ENCODE measurements at places on chromosomes 13 and 19. TPM values are rescaled to one million over a fixed set of nuclear protein-coding genes. Genes with fewer than 3 reads are reported as not detected.

DNA sequence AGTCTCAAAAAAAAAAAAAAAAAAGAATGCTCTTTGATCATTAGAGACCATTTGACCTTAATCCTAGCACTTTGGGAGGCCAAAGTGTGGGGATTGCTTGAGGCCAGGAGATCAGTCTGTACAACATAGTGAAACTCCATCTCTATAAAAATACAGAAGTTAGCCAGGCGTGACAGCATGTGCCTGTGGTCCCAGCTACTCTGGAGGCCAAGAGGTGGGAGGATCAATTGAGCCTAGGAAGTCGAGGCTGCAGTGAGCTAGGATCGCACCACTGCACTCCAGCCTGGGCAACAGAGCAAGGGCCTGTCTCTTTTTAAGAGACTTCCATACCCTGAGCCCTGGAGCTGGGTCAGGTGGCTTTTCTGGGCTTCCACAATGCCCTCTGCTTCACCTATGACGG is 11.5 kb upstream of the COLGALT1 start:
- DNase-seq, result no peak

- DNase-seq, result no peak
Measured at GRCh38 chr13:29540334-29540733, 55.2 kb downstream of the SLC7A1 start.

DNA sequence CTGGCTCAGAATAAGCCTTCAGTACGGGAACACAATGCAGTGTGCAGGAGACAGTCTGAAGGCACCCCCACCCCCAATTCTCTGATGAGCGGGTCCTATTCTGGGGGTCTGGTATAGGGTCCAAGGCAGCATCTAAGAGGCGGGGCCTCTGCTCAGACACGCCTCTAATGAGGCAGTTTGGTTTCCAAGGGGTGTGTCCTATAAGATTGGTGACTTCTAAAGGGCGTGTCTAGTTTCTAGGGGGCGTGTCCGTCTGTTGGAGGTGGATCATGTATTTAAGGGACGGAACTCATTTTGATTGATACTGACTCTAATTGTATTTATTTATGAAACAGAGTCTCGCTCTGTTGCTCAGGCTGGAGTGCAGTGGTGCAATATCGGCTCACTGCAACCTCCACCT is 8.7 kb downstream of the FIZ1 start:
- DNase-seq, result no peak

GRCh38 chr19:3057275-3057714 is 5.0 kb downstream of the TLE5 start:
- DNase-seq, result peak; percentile 85

GRCh38 chr13:45207319-45207718 is 6.5 kb upstream of the KCTD4 start:
- DNase-seq, result no peak

DNA sequence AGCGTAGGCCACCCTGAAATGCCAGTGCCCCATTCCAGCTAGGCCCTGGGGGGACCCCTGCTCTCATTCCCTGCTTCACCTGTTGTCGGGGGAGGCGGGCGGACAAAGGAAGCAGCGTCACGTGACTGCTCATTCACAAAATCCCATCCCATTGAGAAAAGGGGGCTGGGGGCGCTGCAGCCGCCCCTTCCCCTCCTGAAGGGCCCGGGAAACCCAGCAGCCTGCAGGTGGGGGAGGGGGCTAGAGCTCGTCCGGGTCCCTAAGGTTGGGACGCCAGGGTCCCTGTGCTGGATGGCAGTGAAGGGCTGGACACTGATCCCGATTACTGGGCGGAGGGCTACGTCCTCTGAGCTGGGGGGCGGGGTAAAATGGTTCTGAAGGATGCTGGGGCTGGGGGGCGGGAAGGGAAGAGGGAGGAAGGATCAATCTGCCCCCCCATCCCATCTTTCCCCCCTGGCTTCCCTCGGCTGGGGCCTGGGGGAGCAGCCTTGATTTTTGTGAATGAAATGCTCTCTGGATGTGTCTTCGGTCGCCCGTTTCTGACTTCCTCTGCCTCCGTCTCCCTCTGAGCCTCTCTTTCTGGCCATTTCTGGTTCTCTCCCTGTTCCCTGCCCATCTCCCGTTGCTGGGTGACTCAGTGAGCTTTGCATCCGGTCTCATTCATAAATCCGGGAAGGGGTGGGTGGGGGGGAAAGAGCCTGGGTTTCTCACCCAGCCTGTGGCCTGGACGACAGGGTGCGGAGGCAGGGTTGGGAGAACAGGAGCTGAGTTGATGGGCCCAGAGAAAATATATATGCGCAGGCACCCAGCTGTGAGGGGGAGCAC is 816 bp downstream of the SPRED3 start:
- DNase-seq, result peak; percentile 50

DNA sequence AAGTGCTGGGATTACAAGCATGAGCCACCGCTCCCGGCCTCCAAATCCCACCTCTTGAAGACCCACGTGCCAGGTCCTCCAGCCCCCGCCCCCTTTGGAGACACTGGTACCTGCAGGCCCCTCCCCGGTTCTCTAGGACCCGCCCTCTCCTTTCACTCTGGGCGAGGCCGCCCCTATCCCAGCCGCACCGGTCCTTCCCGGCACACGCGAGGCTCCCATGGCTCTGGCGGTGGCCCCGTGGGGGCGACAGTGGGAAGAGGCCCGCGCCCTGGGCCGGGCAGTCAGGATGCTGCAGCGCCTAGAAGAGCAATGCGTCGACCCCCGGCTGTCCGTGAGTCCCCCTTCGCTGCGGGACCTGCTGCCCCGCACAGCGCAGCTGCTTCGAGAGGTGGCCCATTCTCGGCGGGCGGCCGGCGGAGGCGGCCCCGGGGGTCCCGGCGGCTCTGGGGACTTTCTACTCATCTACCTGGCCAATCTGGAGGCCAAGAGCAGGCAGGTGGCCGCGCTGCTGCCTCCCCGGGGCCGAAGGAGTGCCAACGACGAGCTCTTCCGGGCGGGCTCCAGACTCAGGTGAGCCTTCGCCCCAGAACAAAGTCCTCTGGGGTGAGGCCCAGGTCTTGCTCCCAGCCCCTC is at the start of gene CBLC:
TSS of gene CBLC (plus strand) at position 176 of the 633 bp plus-strand sequence. CDS start at position 218, 42 bp downstream.
- no peak for DNase-seq

- peak; percentile 92 for DNase-seq
Measured at GRCh38 chr19:3984908-3985642, at the start of gene EEF2. Gene EEF2, minus strand, starts transcription at chr19:3985463. Its CDS starts 83 bp downstream, at chr19:3985380.

DNA sequence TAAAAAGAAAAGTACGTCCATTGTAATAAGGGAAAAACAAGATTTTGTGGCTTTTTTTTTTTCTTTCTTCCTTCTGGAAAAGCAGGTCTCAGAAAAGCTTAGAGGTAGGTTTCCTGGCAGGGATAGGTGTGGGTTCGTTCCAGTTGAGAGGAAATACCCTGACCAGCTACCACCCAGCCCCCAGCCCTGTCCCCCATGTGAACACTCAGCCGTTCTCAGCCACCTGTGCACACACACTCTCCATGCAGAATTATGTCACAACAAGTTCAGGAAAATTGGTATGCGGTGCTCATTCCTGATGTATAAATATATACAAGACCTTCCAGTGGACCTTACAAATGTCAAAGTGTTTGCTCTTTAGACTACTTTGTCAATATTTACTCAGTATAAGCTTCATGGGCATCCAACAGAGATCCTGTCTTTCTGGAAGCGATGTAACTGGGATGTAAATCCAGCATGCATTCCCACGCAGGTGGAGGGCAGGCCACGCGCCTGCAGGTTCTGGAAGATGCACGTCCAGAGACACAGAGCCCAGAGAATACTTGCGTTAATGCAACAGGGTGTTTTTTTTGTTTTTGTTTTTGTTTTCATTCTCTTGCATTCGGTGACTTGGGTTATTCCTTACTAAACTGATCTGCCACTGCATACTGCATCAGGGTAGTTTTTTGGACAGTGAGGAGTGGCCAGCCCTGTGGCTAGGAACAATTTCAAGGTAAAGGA is 68.8 kb downstream of the TSHZ3 start:
- no peak for DNase-seq

GRCh38 chr13:94119360-94119936 is 360.0 kb downstream of the DCT start:
- no peak for DNase-seq

GRCh38 chr19:11530432-11530831 is 1.5 kb upstream of the ECSIT start:
- DNase-seq, result peak; percentile 75

GRCh38 chr19:45711851-45712698 is 18.6 kb downstream of the FBXO46 start:
- DNase-seq, result no peak

- no peak for DNase-seq
Measured at GRCh38 chr13:100442095-100442832, 146.3 kb downstream of the GGACT start.

DNA sequence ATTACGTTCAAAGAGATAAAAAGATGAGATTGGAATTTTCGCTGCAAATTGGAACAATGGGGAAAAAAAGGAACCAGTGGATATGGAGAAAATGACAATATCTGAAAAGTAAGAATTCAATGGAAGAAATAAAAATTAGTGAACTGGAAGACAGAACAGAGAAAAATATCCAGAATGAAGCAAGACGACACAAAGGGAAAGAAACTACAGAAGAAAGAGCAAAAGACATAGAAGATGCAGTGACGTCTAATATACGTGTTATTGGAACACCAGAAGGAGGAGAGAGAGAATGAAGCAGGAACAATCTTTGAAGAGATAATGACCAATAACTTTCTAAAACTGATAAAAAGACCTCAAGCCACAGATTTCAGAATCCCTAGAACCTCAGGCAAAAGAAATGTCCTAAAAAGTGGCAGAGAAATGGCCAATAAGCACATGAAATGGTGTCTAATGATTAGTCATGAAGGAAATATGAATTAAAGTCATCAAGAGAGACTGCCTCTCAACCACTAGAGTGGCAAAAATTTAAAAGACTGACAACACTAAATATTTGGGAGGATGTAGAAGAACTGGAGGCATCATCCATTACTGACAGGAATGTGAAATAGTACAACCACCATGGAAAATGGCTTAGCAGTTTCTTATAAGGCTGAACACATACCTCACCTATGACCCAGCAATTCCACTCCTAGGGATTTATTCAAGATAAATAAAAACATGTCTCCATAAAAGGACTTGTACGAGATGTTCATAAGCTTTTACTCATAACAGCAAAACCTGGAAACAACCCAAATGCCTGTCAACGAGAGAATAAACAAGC is 56.5 kb downstream of the GADD45B start:
- no peak for DNase-seq

- no peak for DNase-seq
Measured at GRCh38 chr13:66536746-66537145, 693.4 kb downstream of the PCDH9 start.

- no peak for DNase-seq
Measured at GRCh38 chr13:102845289-102845629, 573 bp upstream of the ERCC5 start.

GRCh38 chr19:18513868-18514267 is 8.0 kb downstream of the ELL start:
- no peak for DNase-seq

- no peak for DNase-seq
Measured at GRCh38 chr19:5674714-5675113, 5.6 kb downstream of the MICOS13 start.

GRCh38 chr13:40776681-40777165 is 5.7 kb upstream of the MRPS31 start:
- no peak for DNase-seq

- no peak for DNase-seq
Measured at GRCh38 chr19:11375143-11375948, 880 bp downstream of the SWSAP1 start.

- DNase-seq, result no peak
Measured at GRCh38 chr19:37484406-37485168, 15.4 kb downstream of the ZNF570 start.

- no peak for DNase-seq
Measured at GRCh38 chr13:113901231-113901630, 37.4 kb upstream of the GAS6 start.

- no peak for DNase-seq
Measured at GRCh38 chr13:26255115-26255514, 1.2 kb downstream of the CDK8 start.

- no peak for DNase-seq
Measured at GRCh38 chr13:91520952-91521351, 122.5 kb downstream of the GPC5 start.

DNA sequence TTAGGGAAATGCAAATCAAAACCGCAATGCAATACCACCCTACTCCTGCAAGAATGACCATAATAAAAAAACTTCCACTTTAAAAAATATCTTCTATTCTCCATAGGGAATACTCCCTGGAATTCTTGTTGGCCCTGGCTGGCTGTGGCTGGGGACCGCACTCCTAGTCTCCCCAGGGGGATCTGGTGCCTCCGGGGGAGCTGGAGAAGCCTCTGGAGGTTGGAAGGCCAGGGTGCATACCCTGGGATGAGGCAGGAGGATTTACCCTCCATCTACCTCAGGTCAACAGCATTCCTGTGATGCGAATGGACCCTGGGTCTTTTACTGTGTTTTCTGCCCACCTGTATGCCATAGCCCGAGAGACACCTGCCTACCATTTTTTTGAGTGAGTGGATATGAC is 120.0 kb upstream of the ZNF536 start:
- DNase-seq, result no peak

DNA sequence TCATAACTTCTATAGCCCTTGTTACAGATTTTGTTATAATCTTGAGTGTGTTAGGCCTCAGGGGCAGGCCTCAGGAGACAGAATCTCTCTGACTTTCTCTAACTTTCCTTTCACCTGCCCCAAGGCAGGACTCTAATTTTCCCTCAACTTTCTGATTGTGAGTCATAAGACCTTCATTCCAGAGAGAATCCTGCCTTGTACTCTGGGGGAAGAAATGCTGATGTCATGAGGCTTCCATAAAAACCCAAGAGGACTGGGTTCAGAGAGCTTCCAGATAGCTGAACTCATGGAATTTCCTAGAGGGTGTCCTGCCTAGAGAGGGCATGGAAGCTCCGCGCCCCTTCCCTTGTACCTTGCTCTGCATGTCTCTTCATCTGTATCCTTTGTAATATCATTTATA is 5.3 kb upstream of the KBTBD6 start:
- DNase-seq, result no peak

GRCh38 chr13:80441968-80442367 is 101.0 kb upstream of the SPRY2 start:
- no peak for DNase-seq

- no peak for DNase-seq
Measured at GRCh38 chr13:23790577-23791170, 98.5 kb downstream of the MIPEP start.

GRCh38 chr13:40076765-40077362 is 421.4 kb downstream of the COG6 start:
- no peak for DNase-seq

DNA sequence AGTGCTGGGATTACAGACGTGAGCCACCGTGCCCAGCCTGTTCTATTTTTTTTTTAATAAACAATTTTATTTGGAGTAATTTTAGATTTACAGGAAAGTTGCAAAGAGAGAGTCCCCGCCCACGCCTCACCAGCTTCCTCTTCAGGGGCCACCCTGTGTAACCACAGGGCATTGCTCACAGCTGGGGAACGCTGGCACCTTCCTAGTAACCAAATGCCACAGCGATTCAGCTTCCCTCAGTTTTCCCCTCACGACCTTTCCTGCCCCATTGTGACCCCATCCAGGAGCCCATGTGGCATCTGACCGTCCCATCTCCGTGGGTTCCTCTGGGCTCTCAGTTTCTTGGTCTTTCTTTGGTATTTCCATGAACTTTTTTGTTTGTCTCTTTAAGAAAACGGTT is 83.9 kb downstream of the GNG7 start:
- no peak for DNase-seq

CYSLTR2 gene
- 4.9 TPM for total RNA-seq

MADCAM1 gene
- total RNA-seq, result 1.7 TPM

RASIP1 gene
- 6.2 TPM for total RNA-seq

ZNF8 gene
- 24.8 TPM for total RNA-seq

CACNA1A gene
- 190 TPM for total RNA-seq

SLAIN1 gene
- total RNA-seq, result 120 TPM

CABP5 gene
- not detected for total RNA-seq

ZNF235 gene
- total RNA-seq, result 14.4 TPM

ZNF729 gene
- total RNA-seq, result not detected

LCP1 gene
- 0.71 TPM for total RNA-seq

MAMSTR gene
- total RNA-seq, result 2.7 TPM

ZNF43 gene
- total RNA-seq, result 55.1 TPM

CEACAM8 gene
- not detected for total RNA-seq

All from glutamatergic neuron (in vitro differentiated cells).